ENCODE measurements at places on chromosomes 13 and 19.

GRCh38 chr19:39969266-39969665, 1.7 kb upstream of the PSMC4 start:
- no peak for DNase-seq

GRCh38 chr13:47865883-47866282, 135.2 kb downstream of the SUCLA2 start:
- no peak for DNase-seq

DNA sequence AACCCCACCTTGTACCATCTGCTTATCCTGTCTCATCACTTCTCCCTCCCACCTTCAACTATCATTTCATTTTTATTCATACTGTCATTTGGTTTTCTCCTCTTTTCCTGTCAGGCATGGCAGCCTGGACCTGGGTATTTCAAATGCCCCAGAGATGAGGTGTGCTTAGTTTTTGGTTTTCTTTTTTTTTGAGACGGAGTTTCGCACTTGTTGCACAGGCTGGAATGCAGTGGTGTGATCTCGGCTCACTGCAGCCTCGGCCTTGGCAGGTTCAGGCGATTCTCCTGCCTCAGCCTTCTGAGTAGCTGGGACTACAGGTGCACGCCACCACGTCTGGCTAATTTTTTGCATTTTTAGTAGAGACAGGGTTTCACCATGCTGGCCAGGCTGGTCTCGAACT, 5.8 kb downstream of the PDS5B start:
- no peak for DNase-seq

DNA sequence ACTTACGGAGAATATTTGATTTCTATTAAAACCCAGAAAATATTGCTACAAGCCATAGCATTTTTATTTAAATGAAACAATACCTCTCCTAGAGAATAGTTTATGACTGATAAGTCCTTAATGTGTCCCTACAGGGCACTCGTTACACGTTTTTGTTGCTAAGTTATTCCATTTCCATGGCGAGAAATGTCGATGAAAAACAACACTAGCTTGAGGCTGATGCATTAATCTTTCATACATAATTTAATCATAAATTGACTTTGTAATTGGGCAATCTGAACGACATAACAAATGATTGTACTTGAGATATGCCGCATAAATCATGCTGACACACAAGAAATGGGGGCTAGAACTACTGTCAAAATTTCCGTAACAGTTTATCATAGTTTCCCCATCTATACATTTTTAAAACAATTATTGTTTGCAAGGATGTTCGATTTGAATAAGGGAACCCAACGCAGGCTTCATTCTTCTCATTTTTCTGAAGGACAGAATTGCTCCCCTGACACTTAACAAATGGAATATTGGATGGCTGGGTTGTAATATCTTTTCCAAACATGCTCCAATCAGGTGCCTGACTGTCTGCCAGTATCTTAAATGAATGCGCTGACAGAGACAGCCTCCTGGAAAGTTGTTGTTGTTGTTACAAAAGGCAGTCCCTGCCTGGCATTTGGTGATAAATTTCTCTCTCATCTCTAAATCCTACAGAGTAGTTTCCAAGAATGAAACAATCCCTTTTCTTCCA, 61.9 kb downstream of the FLT1 start:
- DNase-seq, result no peak

GRCh38 chr13:20102525-20103180, 58.2 kb downstream of the GJA3 start:
- no peak for DNase-seq

GRCh38 chr13:106597749-106598395, 29.9 kb upstream of the ARGLU1 start:
- DNase-seq, result no peak

DNA sequence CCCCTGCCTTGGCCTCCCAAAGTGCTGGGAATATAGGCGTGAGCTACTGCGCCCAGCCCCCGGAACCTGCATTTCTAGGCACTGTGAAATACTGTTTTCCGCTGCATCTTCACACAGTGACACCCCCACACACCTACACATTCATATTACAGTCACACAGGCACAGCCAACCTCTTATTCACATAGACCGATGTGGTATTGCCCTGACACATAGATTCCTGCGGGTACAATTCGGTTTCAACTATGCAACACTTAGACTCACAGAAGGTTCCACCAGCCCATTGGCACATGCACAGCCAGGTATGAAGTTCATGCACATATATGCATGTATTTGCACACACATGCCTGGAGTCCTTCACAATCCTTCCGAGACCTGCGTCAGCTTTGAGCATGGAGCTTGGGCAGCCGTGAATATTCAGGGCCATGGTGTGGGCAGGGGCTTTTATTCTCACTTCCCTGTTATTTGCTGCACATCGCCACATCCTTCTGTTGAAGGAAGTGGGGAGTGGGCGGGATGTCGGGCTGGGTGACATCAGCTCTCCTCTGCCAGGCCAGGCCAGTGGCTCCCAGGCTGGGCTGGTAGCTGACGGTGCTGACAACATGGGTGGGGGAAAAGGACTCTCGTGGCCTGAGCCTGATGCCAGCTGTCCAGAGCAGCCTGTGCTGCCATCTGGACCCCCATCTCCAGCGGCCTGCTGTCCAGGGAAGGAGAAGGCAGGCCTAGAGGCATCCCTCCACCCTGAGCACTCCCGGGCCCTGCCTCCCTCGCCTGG, 5.4 kb upstream of the CDC37 start:
- DNase-seq, result peak; percentile 63

DNA sequence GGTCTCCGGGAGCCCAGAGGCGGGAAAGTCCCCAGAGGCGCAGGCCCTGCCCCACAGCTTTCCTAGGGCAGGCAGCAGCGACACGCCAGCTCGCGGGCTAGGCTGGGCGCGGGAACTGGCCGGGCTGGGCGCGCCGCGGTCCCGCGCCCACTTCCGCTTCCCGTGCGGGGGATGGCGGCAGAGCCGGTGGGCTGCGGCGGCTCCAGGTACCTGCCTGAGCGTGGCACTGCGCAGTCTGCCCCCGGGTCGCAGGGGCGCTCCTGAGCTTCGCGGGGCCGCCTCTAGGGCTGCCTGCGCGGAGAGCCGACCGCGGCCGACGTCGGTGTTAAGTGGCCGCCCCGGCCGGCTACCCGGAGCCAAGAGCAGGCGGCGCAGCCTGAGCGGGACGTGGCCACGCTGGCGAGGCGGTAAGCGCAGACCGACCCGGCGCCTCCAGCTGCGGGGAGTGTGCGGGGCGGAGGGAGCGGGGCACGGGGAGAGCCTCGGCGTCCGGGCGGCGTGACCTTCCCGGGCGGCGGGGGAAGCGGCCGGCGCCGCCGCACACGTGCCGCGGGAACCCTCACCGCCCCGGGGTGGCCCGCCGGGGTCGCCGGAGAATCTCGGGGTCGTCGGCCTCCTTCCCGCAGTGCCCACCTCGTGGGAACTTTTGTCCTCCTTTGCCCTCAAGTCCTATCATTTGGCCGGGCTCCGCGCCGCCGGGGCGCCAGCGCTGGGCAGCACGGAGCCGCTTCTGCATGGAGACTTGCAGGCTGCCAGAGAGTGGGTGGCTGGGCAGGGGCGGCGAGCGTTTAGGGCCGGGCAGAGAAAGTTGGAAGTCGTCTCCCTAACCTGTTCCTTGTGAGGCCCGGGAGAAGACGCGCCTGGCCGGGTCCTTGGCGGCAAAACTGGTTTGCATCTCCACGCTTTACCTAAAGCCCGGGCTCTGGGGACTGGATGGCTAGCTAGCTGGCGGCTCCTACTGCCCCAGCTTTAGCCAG, 31.4 kb upstream of the MPHOSPH8 start:
- DNase-seq, result no peak

DNA sequence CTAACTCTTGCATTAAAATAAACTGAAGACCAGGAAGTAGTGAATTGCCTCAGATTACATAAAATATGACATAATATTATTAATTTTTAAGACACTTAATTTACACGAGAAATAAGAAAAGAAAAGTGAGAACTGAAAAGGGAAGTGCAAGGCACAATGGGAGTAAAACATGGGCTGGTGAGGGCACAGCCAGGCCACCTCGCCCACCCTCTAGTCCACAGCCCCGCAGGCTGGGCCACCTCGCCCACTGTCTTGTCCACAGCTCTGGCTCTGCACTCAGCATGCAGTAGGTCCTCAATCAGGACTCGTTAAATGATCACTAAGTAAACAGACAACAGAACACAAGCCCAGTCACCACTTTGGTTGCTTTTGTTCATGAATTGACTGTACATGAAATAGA, 67.8 kb upstream of the ARHGEF7 start:
- DNase-seq, result no peak

- DNase-seq, result no peak
Observed at GRCh38 chr13:27954406-27954851, 14.7 kb downstream of the CDX2 start.

GRCh38 chr19:35125749-35126623, 8.9 kb downstream of the LGI4 start:
- DNase-seq, result no peak

GRCh38 chr13:33537026-33537425, 251.5 kb upstream of the STARD13 start:
- no peak for DNase-seq

GRCh38 chr13:81726037-81726726, 1385.3 kb upstream of the SPRY2 start:
- DNase-seq, result no peak

DNA sequence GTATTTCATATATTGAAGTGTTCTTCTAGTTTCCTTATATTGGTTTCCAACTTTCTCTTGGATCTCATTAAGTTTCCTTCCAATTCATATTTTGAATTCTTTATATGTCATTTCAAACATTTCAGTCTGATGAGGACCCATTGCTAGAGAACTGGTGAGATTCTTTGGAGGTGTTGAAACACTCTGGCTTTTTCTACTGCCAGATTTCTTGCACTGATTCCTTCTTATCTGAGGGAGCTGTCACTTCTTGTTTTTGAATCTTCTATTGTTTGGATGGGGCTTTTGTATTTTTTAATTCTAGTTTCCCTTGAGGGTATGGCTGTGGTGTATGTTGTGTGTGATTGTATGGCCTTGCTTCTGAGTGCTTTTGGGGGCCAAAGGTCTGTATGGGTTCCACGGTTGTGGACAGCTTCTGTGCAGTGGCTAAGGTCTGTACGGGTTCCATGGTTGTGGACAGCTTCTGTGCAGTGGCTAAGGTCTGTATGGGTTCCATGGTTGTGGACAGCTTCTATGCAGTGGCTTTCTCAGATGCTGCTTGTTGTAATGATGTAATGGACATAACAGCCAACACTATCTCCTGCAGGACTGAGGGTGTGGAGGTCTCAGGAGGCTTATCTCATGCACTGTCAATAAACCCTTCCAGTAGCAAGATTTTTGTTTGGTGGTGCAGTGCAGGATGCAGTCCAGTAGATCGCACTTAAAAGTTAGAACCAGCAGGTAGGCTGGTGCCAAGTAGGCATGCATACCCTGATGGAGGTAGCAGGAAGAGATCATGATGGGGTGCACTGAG, 36.8 kb downstream of the ACSBG2 start:
- no peak for DNase-seq

- no peak for DNase-seq
Observed at GRCh38 chr13:84096216-84096615, 213.9 kb upstream of the SLITRK1 start.

GRCh38 chr19:17951157-17951989, 15.5 kb upstream of the KCNN1 start:
- DNase-seq, result no peak

DNA sequence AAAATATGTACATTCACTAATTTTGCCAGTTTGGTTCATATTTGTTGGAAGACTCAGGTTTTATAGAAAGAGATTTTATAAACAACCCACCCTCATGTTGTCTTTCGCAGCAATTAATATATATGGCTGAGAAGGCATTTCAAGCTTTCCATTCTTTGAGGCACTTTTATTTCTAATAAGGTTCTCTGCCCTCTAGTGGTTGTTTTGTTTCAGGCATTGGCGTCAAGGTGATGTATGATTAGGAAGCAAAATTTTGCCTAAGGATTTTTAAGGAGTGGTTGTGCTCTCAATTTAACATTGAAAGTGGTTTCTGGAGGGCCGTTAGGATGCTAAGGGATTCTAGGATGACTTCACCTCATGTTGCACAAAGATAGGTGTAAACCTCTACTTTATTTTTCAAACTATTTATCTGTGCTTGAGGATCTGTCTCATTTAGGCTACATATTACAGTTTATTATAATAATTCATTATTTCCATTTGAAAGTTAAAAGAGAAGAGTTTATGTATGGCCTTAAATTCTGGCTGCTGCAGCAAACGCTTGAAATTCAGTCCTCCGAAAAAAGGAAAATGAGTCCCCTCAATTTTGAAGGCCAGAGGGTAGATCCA, 35.9 kb downstream of the OXGR1 start:
- DNase-seq, result no peak

- DNase-seq, result peak; percentile 72
Observed at GRCh38 chr19:3275583-3276340, 51.3 kb downstream of the CELF5 start.

- no peak for DNase-seq
Observed at GRCh38 chr19:29454109-29454508, 71.7 kb upstream of the VSTM2B start.

DNA sequence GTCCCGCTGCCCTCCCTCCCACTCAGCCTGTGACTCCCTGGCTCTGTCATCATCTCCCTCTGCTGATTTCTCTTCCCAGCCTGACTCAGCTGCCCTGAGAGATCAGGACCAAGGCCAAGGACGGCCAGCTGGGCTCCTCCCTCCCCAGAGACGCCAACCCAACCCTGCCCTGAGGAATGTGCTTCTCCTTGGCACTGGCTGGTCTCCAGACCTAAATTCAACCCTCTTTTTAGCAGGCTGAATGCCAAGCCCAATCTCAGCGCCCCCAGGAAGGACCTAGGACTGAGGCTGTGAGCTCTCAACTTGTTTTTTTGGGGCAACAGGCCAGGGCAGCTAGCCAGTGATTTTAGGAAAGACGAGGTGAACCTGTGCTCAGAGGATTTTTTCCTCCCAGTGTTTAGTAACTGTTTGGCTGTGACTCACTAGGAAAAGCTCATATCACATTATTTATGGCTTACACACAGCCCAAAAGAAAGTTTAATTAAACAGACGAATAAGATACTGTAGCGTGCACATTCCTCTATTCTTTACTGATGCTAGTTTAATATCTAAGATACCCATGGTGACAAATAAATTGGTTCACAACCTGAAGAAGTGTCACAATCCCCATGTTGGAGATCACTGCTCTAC, 7.4 kb upstream of the IGFL1 start:
- DNase-seq, result no peak

- DNase-seq, result no peak
Observed at GRCh38 chr13:102177431-102177830, 224.4 kb downstream of the FGF14 start.
